Ovary (tissue), 10 donors: ENCODE measurements at places on chromosomes 16 and 17. TPM values are rescaled to one million over a fixed set of nuclear protein-coding genes. Genes with fewer than 3 reads are reported as not detected.

HLF gene
- 106 TPM for total RNA-seq

DNA sequence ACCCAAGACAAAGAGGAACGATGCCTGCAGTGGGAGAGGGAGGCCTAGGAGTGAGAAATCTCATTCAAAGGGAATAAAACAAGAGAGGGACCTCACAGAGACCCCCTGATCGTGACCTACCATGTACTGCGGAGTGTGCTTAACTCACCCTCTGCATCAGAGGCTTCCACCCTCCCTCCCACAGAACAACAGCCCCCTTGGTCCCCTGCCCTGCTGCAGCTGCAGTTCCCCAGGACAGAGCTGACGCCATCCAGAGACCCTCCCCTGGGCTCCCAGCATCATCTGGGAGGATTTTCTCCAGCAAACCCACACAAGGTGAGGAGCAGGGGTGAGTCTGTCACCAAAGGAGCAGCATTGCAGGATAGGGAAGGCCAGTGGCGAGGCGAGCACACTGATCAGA is 39.8 kb downstream of the TLE7 start:
- DNase-seq: no peak

ABCC12 gene
- not detected for total RNA-seq

DNA sequence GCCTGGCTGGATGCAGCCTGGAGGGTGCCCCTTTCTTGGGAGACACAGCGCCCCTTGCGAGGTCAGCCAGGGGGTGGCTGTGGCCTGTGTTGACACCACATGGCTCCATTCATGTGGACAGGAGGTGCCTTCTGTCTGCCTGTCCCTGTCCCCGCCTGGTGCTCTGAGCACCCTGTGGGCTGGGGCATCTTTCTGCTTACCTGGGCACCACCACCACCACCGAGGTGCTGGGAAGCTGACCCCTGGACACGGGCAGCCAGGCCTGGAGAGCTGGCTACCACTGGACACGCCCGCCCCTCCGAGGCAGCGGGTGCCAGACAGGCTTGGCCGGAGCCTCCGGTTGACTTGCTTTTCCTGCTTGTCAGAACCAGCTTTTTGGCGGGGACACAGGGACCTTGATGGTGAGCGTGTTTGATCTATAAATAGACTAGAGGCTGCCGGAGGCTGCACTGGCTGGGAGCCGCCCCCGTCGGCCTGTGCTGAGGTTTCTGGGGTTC is 121.3 kb upstream of the GSE1 start:
- DNase-seq: peak; percentile 89
